ENCODE measurements at places on chromosomes 1 and 21.

DNA sequence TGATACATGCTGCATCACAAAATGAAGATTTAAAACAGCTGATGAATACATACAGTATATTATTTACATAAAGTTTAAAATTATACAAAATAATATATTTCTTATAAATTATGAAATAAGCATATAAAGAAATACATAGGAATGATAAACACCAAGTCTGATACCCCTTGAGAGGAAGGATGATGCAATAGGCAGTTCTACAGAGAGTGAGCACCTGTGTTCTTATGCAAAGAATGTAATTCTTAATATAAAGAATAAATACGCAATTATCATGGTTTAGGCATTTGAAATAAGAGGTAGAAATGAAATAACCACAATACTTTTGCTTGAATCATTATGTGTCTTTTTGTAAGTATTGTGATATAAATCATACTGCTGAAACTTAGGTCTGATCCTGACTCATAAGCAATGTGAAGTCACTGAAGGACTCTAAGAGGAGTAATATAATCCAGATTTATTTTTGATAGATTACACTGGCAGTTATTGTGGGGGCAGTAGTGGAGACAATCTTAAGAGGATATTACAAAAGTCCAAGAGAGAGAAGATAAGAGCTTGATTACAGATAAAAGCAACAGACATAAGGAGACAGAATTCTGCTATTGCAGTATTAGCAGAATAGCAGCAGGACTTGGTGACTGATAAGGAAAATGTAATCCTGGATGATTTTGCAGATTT lies 39.0 kb downstream of the TTLL7 start:
- no peak for DNase-seq

DNA sequence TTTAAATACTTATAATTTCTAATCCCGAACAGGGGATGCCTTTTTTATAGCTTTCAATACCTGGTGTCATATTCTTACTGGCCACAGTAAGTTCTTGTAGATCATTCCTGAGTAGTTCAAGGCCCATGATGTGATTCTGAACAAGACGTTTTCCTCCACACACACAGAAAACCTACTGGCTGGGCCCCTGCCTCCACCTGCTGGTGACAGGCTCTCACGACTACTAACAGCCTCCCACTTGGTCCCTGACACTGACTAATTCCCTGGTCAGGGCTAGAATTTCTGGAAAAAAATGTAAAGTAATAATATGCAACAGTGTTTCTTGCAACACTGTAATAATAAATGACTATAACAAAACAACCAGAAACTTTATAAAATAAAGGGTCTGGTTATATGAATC lies 50.4 kb upstream of the RIPK4 start:
- DNase-seq: no peak

DNA sequence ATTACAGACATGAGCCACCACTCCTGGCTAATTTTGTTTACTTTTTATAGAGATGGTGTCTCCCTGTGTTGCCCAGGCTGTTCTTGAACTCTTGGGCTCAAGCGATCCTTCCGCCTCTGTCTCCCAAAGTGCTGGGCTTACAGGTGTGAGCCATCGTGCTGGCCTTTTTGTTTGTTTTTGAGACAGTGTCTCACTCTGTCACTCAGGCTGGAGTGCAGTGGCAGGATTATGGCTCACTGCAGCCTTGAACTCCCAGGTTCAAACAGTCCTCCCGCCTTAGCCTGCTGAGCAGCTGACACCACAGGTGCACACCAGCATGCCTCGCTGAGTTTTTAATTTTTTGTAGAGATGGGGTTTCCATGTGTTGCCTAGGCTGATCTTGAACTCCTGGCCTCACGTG lies 49.1 kb downstream of the ADARB1 start:
- DNase-seq: no peak

DNA sequence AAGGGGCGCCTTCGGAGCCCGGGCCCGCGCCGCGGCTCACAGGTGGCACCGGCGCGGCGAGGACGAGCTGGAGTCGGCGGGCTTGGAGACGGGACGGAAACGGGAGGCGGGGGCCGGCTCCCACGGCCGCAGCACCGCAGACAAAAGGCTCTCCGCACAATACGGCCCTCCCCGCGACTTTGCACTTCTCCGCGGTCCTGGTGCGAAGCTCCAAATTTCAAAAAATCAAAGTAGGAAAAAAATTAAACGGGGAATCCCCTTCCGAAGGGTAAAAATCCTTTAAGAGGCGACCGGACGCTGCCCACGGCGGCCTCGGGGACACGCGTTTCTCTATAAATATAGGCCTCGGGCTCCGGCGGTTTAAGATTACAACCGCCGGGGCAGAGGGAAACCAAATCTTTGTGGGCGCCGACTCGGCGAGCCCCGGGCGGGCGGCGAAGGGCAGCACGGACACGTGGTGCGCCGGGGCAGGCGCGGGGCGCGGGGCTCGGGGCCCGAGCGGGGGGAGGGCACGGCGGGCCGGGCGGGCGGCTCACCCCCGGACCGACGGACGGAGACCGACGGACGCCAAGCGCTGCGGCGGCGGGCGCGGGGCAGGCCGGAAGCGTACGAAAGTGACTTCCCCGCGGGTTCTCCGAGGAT lies 453 bp downstream of the PABPC4 start:
- DNase-seq: peak; percentile 13

DNA sequence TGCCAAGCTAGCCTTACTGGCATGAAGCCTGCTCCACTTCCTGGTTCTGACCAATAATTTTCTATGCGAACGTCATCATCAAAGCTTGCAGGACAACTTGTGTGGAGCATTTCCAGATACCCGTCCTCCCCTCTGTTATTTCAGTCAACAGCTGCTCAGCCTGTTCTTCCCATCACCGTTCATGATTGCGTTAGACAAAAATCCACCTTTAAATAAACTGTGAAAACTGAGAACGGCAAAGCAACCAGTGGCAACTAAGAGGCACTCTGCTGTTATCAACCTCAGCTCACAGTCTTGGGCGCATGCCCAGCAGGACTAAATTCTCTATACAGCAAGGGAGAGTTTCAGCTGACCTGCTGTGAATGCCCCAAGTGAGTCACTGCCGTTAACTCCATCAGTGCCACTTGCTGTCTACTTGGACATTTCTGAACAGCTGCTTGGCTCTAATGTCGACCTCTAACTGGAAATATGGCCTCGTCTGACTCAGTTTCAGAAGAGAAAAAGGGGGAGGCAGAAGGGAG lies 207.4 kb upstream of the RUNX1 start:
- DNase-seq: no peak

GRCh38 chr1:204703826-204704612 lies 18.5 kb upstream of the LRRN2 start:
- no peak for DNase-seq

DNA sequence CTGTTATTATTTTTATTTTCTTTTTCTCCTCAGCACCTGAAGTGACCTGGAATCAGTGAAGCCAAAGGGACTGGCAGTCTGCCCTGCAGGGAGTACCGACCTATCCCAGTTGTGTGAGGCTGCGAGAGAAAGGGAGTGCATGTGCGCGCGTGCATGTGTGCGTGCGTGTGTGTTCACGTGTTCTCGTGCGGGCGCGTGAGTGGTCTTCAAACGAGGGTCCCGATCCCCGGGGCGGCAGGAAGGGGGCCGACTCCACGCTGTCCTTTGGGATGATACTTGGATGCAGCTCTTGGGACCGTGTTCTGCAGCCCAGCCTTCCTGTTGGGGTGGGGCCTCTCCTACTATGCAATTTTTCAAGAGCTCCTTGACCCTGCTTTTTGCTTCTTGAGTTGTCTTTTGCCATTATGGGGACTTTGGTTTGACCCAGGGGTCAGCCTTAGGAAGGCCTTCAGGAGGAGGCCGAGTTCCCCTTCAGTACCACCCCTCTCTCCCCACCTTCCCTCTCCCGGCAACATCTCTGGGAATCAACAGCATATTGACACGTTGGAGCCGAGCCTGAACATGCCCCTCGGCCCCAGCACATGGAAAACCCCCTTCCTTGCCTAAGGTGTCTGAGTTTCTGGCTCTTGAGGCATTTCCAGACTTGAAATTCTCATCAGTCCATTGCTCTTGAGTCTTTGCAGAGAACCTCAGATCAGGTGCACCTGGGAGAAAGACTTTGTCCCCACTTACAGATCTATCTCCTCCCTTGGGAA lies 123.3 kb downstream of the PRDM2 start:
- no peak for DNase-seq

DNA sequence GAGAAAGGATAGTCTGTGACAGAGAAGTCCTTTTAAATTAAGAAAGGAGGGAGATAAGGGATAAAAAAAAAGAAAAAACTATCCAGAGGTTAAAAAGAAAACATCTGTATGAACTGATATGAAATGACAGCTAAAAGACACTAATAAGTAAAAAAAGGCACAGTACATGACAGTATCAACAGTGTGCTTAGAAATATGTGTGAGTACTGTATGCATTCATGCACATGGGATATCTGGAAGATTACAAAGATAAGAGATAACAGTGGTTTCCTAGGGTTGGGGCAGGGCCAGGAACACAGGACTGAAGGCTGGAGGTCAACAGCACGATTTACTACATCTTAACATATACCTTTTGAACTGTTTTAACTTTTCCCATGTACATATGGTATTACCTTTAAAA lies 13.3 kb downstream of the PTP4A2 start:
- no peak for DNase-seq

GRCh38 chr21:41439248-41439647 lies 13.2 kb downstream of the MX1 start:
- no peak for DNase-seq

DNA sequence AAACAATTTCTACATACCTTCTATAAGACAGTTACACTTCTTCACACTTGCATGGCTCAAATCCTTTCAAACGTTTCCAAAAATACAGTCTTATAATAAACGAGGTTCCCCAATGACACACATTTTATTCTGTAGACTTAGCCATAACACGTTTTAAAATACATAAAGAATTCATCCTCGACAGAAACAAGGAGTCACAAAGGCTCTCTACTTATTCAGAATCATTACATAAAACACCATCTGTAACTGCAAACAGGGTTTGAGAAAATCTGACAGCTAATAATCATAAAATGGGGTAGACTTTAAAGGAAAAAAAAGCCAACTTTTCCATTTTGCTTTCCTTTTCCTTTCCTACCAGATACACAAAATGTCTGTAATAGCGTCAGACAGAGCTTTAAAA lies 1.8 kb downstream of the PIK3R3 start:
- DNase-seq: no peak

DNA sequence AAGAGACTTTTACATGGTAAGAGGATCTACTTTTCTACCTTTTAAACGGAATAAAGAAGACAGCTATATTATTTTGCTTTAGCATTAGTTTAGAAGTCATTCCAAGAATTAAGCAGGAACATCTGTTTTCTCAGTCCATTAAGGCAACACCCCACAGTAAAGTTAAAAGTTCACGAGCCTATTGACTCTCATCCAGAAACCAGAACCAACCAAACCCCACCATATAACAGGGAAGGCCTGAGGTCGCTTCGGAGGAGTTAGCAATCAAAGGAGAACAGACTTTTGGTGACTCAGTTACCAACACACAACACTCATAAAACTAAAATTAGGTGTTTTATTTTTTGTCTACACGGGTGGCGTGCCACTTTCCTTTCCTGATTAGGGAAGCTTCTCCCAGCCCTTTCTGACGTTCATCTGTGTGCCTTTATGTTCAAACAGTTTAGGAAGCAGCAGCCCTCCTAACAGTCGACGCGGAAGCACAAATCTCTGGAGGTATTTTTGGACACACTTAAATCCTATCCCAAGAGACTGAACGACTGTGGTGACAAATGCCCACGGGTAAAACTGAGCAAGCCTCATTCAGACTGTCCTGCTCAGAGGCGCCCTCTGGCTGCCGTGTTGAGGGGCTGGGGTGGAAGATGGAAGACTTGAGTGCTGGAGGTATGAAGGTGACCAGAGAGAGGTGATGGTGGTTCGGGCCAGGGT lies 8.6 kb upstream of the PLA2G2C start:
- peak; percentile 13 for DNase-seq

- no peak for DNase-seq
Measured at GRCh38 chr1:52359676-52360594, 6.1 kb downstream of the CC2D1B start.

GRCh38 chr1:113675302-113675701 lies 84.0 kb downstream of the PHTF1 start:
- DNase-seq: no peak

DNA sequence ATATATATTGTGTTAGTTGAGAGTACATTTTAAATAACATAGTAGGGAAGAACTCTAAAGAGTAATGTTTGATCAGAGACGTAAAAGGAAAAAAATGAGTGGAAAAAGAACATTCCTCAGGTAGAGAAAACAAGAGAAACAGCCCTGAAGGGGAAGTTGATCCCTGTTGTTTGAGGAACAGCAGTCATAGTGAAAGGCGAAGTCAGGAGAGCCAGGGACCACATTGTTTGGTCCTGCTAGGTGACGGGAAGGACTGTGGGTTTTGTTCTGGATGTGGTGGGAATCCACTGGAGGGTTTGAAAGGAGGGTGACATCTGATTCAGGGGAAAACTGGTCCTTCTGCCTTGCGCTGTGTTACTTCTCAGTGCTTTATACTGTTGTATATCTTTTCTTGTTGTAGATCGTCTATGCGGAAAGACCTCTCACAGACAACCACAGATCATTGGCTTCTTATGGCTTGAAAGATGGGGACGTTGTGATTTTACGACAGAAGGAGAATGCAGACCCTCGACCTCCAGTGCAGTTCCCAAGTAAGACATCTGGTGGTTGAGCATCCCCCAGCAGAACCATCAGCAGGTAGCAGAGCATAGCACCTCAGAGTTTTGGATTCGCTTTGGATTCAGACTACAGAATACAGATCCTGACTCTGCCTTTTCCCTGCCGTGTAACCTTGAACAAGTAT lies 9.2 kb downstream of the DDI2 start:
- no peak for DNase-seq

- DNase-seq: no peak
Measured at GRCh38 chr1:22139817-22140216, 3.1 kb downstream of the WNT4 start.

DNA sequence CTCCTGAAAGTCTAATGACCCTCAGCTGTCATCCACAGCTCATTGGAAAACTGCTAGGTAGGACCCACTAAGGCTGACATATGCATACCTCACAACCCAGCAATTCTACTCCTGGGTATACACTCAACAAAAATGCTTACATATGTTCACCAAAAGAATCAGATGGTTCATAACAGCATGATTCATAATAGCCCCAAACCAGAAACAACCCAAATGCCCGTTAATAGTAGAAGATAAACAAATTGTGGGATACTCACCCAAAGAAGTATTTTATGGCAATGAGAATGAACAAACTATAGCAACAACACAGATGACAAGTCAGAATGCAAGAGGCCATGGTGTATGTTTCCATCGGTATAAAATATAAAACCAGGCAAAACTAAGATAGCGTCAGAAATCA lies 124.6 kb downstream of the HLCS start:
- no peak for DNase-seq

GRCh38 chr1:119774746-119775490 lies 6.2 kb upstream of the HMGCS2 start:
- no peak for DNase-seq

GRCh38 chr1:172005856-172006255 lies 164.6 kb downstream of the DNM3 start:
- no peak for DNase-seq

- DNase-seq: no peak
Measured at GRCh38 chr21:29302359-29302875, 3.7 kb downstream of the BACH1 start.

- DNase-seq: no peak
Measured at GRCh38 chr21:15774590-15774989, 44.8 kb downstream of the USP25 start.

- DNase-seq: no peak
Measured at GRCh38 chr1:245322673-245323072, 167.9 kb downstream of the KIF26B start.

- no peak for DNase-seq
Measured at GRCh38 chr1:50950396-50950795, 9.7 kb downstream of the FAF1 start.

- DNase-seq: no peak
Measured at GRCh38 chr1:113652771-113653170, 106.5 kb downstream of the PHTF1 start.
